ENCODE measurements at places on chromosomes 3 and 15. TPM values are rescaled to one million over a fixed set of nuclear protein-coding genes. Genes with fewer than 3 reads are reported as not detected.

DNASE1L3 gene
- 39.3 TPM for polyA plus RNA-seq

NR2C2 gene
- 5.0 TPM for polyA plus RNA-seq

MYO5A gene
- 1.6 TPM for polyA plus RNA-seq

CPEB1 gene
- polyA plus RNA-seq: 0.79 TPM

PLSCR4 gene
- polyA plus RNA-seq: 6.1 TPM

ZDHHC19 gene
- polyA plus RNA-seq: not detected

KNG1 gene
- polyA plus RNA-seq: not detected

MAP3K13 gene
- 14.7 TPM for polyA plus RNA-seq

TM4SF4 gene
- 0.12 TPM for polyA plus RNA-seq

POPDC2 gene
- 1.4 TPM for polyA plus RNA-seq

FEZF2 gene
- polyA plus RNA-seq: not detected

HHLA2 gene
- polyA plus RNA-seq: not detected

AQR gene
- polyA plus RNA-seq: 13.2 TPM

ZFAND6 gene
- polyA plus RNA-seq: 37.4 TPM

CDHR4 gene
- polyA plus RNA-seq: not detected

SPINK8 gene
- 1.2 TPM for polyA plus RNA-seq

GOLGA6L10 gene
- 2.9 TPM for polyA plus RNA-seq

EPHB1 gene
- polyA plus RNA-seq: 0.38 TPM

SAMD7 gene
- not detected for polyA plus RNA-seq

SRPRB gene
- 32.6 TPM for polyA plus RNA-seq

MCCC1 gene
- polyA plus RNA-seq: 26.0 TPM

KCNAB1 gene
- polyA plus RNA-seq: 0.61 TPM

PLIN1 gene
- 1.3 TPM for polyA plus RNA-seq

ROPN1B gene
- 0.06 TPM for polyA plus RNA-seq

PLS1 gene
- 8.0 TPM for polyA plus RNA-seq

SCN10A gene
- not detected for polyA plus RNA-seq

P2RY1 gene
- polyA plus RNA-seq: 7.0 TPM

LRRIQ4 gene
- polyA plus RNA-seq: not detected

ST8SIA2 gene
- polyA plus RNA-seq: 0.02 TPM

CPNE9 gene
- polyA plus RNA-seq: 0.05 TPM

USP4 gene
- polyA plus RNA-seq: 24.7 TPM

CASR gene
- not detected for polyA plus RNA-seq

PRTG gene
- 0.10 TPM for polyA plus RNA-seq

NECTIN3 gene
- polyA plus RNA-seq: 0.67 TPM

TRH gene
- polyA plus RNA-seq: not detected
